ENCODE measurements at places on chromosomes 2 and 18.

GRCh38 chr18:80159713-80160636 lies 50.9 kb downstream of the ADNP2 start:
- DNase-seq, result peak; percentile 23
- H3K36me3 ChIP-seq, result no peaks in the 10 kb centered on the region
- H3K27me3 ChIP-seq, result peaks cover 9% of the 10 kb centered on the region
- H3K27ac ChIP-seq, result no peak overlapping the region
- no peak overlapping the region for H3K4me3 ChIP-seq

DNA sequence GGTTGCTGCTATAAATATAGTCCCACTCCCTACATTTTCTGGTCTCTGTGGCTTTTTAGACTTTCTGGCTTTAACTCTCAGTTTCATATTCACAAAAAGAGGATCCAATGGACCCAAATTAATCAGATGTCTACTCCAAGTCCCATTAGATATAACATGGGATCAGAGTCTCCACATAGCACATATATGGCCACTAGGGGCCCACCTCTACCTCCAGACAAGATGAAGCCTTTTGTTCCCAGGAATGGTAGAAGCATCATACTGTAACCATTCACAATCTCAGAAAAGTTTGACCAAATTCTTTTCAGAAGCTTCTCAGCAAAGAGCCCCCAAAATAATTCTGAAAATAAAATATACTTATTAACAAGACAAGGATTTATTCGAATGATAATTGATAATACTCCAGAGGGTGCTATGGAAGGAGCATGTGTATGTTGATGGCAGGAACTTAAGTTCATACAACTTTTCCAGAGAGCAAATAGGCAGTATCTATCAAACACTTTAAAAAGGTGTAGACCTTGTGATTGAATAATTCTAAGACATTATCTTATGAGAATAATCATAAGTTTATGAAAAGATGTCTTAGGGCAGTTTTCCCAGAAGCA lies 382.3 kb upstream of the CRIM1 start:
- no peak overlapping the region for H3K4me3 ChIP-seq
- no peaks in the 10 kb centered on the region for H3K36me3 ChIP-seq
- no peak overlapping the region for H3K27ac ChIP-seq
- H3K4me1 ChIP-seq, result no peaks in the 10 kb centered on the region

GRCh38 chr2:202908186-202908585 lies 3.3 kb downstream of the WDR12 start:
- peaks cover 37% of the 10 kb centered on the region for H3K4me1 ChIP-seq
- no peak for DNase-seq
- no peaks in the 10 kb centered on the region for H3K27me3 ChIP-seq
- peaks cover 30% of the 10 kb centered on the region for H3K36me3 ChIP-seq
- H3K4me3 ChIP-seq, result no peak overlapping the region

GRCh38 chr2:107027205-107027604 lies 141.2 kb upstream of the ST6GAL2 start:
- no peaks in the 10 kb centered on the region for H3K27me3 ChIP-seq
- no peak for DNase-seq
- H3K36me3 ChIP-seq, result no peaks in the 10 kb centered on the region
- no peak overlapping the region for H3K4me3 ChIP-seq
- no peak overlapping the region for H3K27ac ChIP-seq

GRCh38 chr18:76741346-76741745 lies 81.0 kb upstream of the ZNF236 start:
- H3K27ac ChIP-seq, result no peak overlapping the region
- H3K27me3 ChIP-seq, result peaks cover 41% of the 10 kb centered on the region
- peaks cover 2% of the 10 kb centered on the region for H3K36me3 ChIP-seq
- peaks cover 24% of the 10 kb centered on the region for H3K4me1 ChIP-seq
- DNase-seq, result no peak
- no peak overlapping the region for H3K4me3 ChIP-seq

- peak; percentile 64 for DNase-seq
- peaks cover 27% of the 10 kb centered on the region for H3K4me1 ChIP-seq
- H3K4me3 ChIP-seq, result peak overlapping the region; percentile 79
These were observed 1.5 kb upstream of the IRS1 start for GRCh38 chr2:226800941-226801784.

- no peak for DNase-seq
- no peaks in the 10 kb centered on the region for H3K4me1 ChIP-seq
- H3K36me3 ChIP-seq, result no peaks in the 10 kb centered on the region
These were observed 2025.6 kb upstream of the LRRTM1 start for GRCh38 chr2:82330155-82330554.

- H3K36me3 ChIP-seq, result no peaks in the 10 kb centered on the region
- H3K4me1 ChIP-seq, result no peaks in the 10 kb centered on the region
- DNase-seq, result no peak
- no peak overlapping the region for H3K4me3 ChIP-seq
These were observed 780.8 kb upstream of the GCFC2 start for GRCh38 chr2:76491503-76491902.

- H3K36me3 ChIP-seq, result no peaks in the 10 kb centered on the region
- no peaks in the 10 kb centered on the region for H3K4me1 ChIP-seq
- no peak for DNase-seq
- no peak overlapping the region for H3K4me3 ChIP-seq
- H3K27ac ChIP-seq, result no peak overlapping the region
These were observed 478.9 kb upstream of the HS6ST1 start for GRCh38 chr2:128797533-128797932.

DNA sequence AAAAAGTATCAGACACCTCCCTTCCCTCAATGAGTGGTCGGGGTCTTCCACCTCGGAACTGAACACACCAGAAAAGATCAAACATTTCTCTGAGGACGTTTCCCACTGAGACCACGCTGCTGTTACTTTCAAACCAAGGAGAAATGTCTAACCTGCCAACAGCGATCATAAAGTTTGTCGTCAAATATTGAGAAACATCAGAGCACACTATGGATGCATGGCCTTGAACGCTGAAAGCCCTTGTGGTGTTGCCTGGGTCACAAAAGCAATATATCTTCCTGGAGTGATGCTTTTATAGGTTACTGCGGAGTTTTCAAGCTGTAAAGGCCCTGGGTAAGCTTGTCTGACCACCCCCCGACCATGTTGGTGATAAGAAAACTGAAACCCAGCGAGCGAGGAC lies 70.2 kb upstream of the ID2 start:
- H3K27me3 ChIP-seq, result peaks cover 1% of the 10 kb centered on the region
- no peak overlapping the region for H3K4me3 ChIP-seq
- peaks cover 7% of the 10 kb centered on the region for H3K36me3 ChIP-seq
- no peak overlapping the region for H3K27ac ChIP-seq

DNA sequence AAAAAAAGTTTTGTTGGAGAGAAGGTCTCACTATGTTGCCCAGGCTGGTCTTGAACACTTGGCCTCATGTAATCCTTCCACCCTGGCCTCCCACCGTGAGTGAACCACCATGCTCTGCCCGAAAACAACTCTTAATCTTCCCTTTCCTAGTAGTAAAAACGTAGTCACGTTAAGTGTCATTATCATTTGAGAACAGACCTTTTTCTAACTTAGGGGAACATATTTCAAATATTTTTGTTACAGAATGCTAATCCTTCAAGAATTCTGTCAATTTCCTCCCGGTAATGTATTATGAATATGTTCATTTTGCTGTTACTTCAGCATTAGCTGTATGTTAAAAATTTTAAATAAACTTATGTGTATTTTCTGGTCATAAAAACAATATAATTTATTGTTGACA lies 49.7 kb downstream of the MTA3 start:
- H3K4me3 ChIP-seq, result no peak overlapping the region
- DNase-seq, result no peak
- H3K4me1 ChIP-seq, result peaks cover 9% of the 10 kb centered on the region
- H3K27me3 ChIP-seq, result no peaks in the 10 kb centered on the region
- H3K27ac ChIP-seq, result no peak overlapping the region
- H3K36me3 ChIP-seq, result peaks cover 7% of the 10 kb centered on the region

DNA sequence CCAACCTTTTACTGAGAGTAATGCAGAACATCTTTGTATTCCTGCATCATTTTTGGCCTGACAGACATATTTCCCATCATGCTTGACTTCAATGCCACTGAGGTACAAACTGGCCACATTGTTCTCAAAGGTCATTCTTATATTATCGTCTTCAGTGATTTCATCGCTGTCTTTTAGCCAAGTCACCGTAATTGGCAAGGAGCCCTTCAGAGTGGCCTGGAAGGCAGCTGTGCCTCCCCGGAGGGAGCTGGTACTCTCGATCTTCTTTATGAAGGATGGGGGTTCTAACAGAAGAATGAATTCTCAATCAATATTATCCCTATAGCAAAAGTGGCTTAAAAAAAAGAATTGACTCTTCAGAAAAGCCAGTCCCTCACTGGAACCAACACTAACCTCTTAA lies 75.9 kb downstream of the TTN start:
- no peak overlapping the region for H3K4me3 ChIP-seq
- H3K36me3 ChIP-seq, result no peaks in the 10 kb centered on the region
- peaks cover 3% of the 10 kb centered on the region for H3K27me3 ChIP-seq
- no peak overlapping the region for H3K27ac ChIP-seq

DNA sequence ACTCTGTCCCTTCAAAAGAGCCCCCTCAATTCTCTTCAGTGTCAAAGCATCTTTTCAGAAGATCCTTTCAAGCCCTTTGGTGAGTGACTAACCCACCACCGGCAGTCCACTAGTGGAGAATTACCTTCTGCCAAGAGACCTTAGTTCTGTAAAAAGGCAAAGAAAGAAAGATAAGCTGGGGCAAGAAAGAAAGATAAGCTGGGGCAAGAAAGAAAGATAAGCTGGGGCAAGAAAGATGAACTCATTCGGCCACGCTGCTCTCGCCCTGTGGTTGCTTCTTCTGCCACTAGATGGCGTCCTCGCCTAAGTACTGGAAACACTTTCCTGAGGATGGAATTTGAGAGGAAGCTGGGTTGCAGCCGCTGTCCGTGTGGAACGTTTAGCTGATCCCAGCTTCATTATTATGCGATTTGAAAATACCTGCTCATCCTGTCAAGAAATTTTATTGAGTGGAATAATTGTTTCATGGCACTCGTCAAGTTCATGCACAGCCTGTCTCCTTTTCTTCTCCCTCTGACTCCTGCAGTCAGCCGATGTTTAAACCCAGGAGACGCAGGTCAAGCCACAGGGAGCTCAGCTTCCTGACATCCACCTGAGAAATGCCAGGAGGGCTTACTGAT lies 17.3 kb upstream of the ANXA4 start:
- peak overlapping the region; percentile 44 for H3K27ac ChIP-seq
- peak; percentile 76 for DNase-seq
- peaks cover 8% of the 10 kb centered on the region for H3K27me3 ChIP-seq
- H3K4me1 ChIP-seq, result peaks cover 12% of the 10 kb centered on the region
- H3K4me3 ChIP-seq, result peak overlapping the region; percentile 51
- no peaks in the 10 kb centered on the region for H3K36me3 ChIP-seq

- H3K4me1 ChIP-seq, result peaks cover 15% of the 10 kb centered on the region
- H3K4me3 ChIP-seq, result no peak overlapping the region
- H3K27me3 ChIP-seq, result no peaks in the 10 kb centered on the region
These were observed 53.0 kb upstream of the ALPP start for GRCh38 chr2:232325324-232326273.

DNA sequence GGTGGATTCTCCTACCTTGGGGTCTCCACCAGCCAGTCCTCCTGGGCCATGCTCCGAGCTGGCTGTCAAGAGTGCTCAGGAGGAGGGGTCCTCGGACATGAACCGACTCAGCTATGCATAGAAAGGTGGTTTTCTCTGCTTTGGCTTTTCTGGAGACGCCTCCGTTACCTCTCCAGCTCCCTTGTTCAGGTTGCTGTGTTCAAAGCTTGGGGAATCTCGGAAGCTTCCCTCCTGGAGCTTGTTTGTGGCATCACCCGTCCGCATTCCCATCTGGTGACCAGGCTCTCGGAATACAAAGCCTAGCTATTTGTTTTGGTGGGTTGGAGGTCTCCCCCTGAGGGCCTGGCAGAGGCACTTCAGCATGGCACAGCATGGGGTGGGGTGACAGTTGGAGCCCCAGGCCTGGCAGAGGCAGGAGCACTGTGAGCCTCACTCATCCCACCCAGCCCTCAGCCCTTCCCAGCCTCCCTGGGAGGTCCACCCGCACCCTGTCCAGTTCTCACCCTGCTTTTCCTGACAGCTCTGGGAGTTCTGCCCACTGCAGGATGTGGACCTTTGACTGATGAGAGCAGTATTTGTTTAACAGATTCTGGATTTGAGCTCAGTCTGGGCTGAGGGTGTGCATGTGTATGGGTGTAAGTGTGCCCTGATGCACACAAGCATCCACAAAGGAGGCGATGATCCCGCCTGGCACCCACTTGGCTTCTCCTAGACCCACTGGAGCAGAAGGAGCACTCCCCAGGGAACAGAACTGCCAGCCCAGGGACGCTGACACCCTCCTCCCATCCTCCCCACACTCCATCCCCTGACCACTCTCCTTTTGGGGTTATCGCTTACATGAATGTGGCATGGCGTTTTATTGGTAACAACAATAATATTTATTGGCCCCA lies 107.3 kb upstream of the HS6ST1 start:
- no peaks in the 10 kb centered on the region for H3K4me1 ChIP-seq
- H3K27me3 ChIP-seq, result peaks cover 19% of the 10 kb centered on the region
- no peak for DNase-seq

DNA sequence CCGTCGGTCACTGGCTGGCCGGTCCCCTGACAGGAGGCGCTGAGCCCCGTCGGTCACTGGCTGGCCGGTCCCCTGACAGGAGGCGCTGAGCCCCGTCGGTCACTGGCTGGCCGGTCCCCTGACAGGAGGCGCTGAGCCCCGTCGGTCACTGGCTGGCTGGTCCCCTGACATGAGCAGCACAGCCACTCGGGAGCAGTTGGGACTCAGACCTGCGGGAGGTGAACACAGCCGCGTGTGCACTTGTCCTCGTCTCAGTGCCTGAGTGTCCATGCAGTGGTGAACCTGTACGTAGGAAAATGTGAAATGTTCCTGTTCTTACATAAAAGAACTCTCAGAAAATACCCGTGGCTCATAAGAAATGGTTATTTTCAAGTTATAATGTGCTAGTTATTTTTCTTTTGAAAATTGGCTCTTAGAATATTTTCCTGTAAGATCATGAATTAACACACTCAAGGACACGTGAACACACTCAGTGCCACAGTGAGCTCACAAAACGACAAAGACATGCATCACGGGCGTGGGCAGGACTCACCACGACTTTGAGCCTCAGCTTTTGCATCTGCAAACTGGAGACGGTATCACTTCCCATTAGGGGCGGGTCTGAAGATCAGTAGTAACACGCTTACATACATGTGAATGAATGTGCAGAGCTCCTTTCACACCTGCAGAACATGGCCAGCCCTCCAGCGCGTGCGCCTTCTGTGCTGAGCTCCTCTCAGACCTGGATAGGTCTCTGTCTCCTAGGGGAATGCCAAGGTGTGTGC lies 21.1 kb upstream of the NFATC1 start:
- no peak overlapping the region for H3K4me3 ChIP-seq
- peaks cover 8% of the 10 kb centered on the region for H3K36me3 ChIP-seq
- DNase-seq, result no peak
- H3K27ac ChIP-seq, result no peak overlapping the region

- H3K4me3 ChIP-seq, result no peak overlapping the region
- DNase-seq, result no peak
- H3K36me3 ChIP-seq, result no peaks in the 10 kb centered on the region
- peaks cover 7% of the 10 kb centered on the region for H3K27me3 ChIP-seq
- H3K4me1 ChIP-seq, result peaks cover 6% of the 10 kb centered on the region
- no peak overlapping the region for H3K27ac ChIP-seq
These were observed 84.4 kb upstream of the CAVIN2 start for GRCh38 chr2:191931329-191931728.

- no peak for DNase-seq
- H3K4me3 ChIP-seq, result no peak overlapping the region
- H3K4me1 ChIP-seq, result peaks cover 7% of the 10 kb centered on the region
- peaks cover 6% of the 10 kb centered on the region for H3K27me3 ChIP-seq
- H3K27ac ChIP-seq, result no peak overlapping the region
- no peaks in the 10 kb centered on the region for H3K36me3 ChIP-seq
These were observed 4.8 kb downstream of the IMPA2 start for GRCh38 chr18:11986061-11986460.

Data from activated T-helper 1 cell treated with anti-CD3 and anti-CD28 coated beads, Interleukin-12 subunit alpha, Interleukin-12 subunit beta, Interleukin-2, Interleukin-4 antibody, amounts not matched to agents 30 ng/mL and 10 ng/mL and 1 ng/mL, durations not matched to agents 14 hours and 24 hours and 36 hours (primary cell).